ENCODE measurements at places on chromosomes 2 and 18. TPM values are rescaled to one million over a fixed set of nuclear protein-coding genes. Genes with fewer than 3 reads are reported as not detected.

The NGEF gene
- 0.12 TPM for total RNA-seq

The CDH19 gene
- not detected for total RNA-seq

The SEMA4C gene
- 36.6 TPM for total RNA-seq

The MRO gene
- not detected for total RNA-seq

The RIF1 gene
- 45.5 TPM for total RNA-seq

The PROM2 gene
- 0.40 TPM for total RNA-seq

Data from activated naive CD4-positive, alpha-beta T cell treated with anti-CD3 and anti-CD28 coated beads, Interleukin-2, amount 10 ng/mL, durations not matched to agents 5 hours and 36 hours (primary cell).